Stimulated activated CD4-positive, alpha-beta T cell treated with anti-CD3 and anti-CD28 coated beads, Interleukin-4, amount 100 ng/mL, for 24 hours (primary cell): ENCODE measurements at places on chromosomes 3 and 15.
A peak's percentile ranks its signal among the peaks of the same experiment; 100 is the strongest.

- peak; percentile 53 for DNase-seq
Measured at GRCh38 chr15:43225201-43225949, 4.6 kb upstream of the EPB42 start.

DNA sequence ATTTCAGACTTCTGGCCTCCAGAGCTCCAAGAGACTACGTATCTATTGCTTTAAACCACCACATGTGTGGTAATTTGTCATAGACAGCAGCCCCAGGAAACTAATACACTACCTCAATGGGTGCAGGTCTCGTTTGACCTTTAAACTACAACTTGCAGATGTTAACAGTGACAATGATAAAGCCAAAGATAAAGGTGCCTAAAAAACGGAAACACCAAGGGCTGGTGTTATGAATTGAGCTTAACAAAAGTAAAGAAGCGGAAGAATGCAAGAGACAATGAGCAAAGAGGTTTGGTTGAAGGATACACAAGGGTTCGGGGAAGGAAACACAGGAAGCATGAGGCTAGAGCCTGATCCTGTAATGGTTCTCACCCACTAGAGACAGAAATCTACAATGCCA lies 50.8 kb downstream of the RFTN1 start:
- no peak for DNase-seq

GRCh38 chr3:55297245-55297644 lies 189.9 kb downstream of the WNT5A start:
- DNase-seq: no peak

DNA sequence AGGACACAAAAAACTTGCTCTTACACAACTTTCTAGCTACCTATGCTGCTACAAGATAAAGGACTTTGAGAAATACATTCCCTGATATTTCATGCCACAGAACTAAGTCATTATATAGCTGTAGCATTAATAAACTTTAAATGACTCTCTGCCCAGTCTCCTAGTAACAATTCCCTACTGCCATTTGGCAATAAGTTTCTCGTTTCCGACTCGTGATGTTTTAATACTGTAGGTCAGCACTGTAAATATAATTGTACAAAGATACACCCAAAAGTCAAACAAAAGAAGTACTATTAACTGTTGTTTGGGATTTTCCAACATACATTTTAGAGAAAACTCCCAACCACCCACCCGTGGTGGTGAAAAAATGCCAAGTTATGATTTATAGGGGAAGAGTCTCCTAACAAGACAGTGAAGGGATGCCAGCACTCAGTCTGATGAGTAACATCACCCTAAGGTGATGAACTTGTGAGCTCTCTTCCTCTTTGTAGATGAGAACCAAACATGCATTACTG lies 132.2 kb downstream of the DUT start:
- no peak for DNase-seq

DNA sequence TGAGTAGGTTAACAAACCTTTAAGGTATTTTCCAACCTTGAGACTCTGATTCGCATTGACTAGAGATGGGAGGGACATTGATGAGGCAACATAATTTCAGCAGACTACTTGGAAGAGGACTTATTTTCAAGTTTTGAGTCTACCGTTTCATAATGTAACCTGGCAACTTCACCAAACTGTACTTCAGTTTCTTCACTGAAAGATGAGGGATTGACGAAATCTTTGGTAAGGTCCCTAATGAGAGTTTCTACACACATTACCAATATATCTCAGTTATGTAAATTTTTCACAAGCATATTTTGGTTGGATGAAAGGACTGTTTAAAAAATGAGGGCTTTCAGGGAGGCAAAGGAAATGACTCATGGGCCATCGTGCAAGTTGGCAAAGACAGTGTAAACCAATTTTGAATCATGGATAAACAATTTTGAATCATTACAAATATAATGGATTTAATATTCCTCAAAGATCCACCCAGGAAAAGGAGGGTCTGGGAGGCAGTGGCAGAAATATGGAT lies 28.7 kb upstream of the SEMA6D start:
- DNase-seq: no peak

DNA sequence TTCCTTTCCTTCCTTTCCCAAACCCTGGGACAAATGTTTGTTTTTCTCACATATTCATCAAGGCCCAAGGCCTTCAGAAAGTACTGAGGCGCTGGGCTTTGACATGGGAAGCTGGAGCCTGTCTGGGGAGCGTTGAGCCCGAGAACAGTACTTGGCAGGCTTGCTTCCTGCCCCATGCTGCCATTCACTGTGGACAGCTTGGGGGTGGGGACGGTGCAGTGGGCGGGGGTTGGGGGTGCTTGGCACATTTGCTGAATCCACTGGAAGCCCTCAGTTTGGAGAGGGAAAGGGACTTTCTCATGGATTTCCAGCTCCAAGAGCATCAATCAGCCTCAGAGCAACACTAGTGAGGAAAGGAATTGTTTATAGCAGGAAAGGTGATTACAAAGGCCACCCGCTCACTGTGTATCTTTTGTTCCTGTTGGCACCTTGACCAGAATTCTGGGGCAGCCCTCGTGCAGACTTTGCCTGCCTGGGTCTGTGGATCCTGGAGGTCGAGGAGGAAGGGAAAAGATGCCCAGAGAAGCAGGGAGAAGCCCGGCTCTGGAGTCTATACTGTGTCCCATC lies 199.8 kb upstream of the RGMA start:
- no peak for DNase-seq

DNA sequence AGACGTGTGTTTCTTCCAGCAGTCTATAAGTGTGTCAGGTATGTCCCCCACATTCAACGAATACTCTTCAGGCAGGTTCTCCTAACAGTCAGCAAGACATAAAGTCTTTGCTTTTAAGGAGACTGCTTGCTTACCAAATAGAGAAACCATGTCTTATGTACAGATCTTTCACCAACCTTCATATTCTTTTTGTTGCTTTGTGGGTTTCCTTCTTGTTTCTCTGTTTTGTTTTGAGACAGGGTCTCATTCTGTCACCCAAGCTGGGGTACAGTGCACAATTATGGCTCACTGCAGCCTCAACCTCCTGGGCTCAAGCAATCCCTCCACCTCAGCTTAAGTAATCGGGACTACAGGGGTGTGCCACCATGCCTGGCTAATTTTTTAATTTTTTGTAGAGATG lies 14.3 kb downstream of the DYNC1LI1 start:
- DNase-seq: no peak

GRCh38 chr3:109241459-109242186 lies 74.7 kb downstream of the DPPA2 start:
- no peak for DNase-seq

DNA sequence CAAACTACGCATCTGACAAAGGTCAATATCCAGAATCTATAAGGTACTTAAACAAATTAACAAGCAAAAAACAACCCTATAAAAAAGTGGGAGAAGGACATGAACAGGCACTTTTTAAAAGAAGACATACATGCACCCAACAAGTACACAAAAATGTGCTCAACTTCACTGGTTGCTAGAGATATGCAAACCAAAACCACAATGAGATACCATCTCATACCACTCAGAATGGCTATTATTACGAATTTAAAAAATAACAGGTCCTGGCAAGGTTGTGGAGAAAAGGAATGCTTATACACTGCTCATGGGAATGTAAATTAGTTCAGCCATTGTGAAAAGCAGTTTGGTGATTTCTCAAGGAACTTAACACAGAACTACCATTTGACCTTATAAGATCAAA lies 175.6 kb upstream of the MLF1 start:
- DNase-seq: no peak

GRCh38 chr3:50624634-50625033 lies 7.7 kb downstream of the MAPKAPK3 start:
- DNase-seq: no peak

- no peak for DNase-seq
Measured at GRCh38 chr3:16411441-16411840, 102.1 kb downstream of the RFTN1 start.

DNA sequence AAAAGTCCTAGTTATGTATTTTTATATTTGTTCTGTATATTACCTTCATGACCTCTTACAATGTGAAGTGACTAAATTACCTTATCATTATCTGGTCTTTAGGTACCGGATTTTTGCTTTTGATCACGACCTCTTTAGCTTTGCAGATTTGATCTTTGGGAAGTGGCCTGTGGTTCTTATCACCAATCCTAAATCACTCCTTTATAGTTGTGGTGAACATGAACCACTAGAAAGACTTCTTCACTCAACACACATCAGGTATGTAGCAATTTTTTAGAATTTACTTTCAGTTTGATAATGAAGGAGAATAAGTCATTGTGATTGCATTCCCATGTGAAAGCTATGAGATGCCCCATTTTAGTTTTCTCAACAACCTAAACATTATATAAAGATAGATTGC lies 18.3 kb downstream of the TMEM62 start:
- DNase-seq: no peak

- no peak for DNase-seq
Measured at GRCh38 chr15:91807122-91807521, 46.4 kb upstream of the SLCO3A1 start.

GRCh38 chr3:157920822-157921700 lies 185.2 kb downstream of the SHOX2 start:
- DNase-seq: no peak

DNA sequence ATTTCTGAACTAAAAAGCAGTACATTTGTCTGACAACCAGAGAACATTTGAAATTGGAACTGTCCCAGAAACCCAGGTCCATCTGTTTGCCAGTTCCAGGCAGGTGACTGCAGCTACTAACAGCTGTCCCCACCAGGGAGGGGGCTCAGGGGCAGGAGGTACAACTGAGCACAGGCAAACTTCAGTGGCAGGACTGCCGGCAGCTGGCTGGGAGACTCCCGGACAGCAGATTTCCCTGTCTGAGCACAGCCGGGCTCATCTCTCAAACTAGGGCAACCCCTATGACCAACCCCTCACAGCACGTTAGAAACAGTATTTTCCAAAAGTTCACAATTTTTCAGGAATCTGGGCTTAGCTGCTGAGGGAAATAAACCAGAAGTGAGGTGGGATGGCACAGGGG lies 88.8 kb downstream of the MEGF11 start:
- no peak for DNase-seq

- DNase-seq: no peak
Measured at GRCh38 chr3:180646187-180646790, 33.0 kb downstream of the CCDC39 start.

GRCh38 chr15:51621155-51621765 lies 1.3 kb downstream of the DMXL2 start:
- DNase-seq: no peak

GRCh38 chr15:82231233-82231632 lies 31.3 kb downstream of the EFL1 start:
- no peak for DNase-seq

DNA sequence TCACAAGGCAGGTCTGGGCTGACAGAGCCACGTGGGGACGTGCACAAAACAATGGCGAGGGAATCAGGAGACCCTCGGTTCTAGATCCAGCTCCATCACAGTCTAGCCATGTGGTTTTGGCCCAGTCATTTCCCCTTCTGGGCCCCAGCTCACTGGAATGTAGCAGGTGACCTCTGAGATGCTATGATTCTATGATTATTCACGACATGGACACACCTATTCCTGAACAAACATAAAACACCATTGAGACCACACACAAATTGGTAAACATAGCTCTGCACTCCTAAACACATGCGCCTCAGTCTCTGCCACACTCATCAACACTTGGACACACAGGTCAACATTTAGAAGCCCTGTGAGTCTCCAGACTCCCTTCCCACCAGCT lies 9.0 kb downstream of the IGDCC4 start:
- DNase-seq: no peak

DNA sequence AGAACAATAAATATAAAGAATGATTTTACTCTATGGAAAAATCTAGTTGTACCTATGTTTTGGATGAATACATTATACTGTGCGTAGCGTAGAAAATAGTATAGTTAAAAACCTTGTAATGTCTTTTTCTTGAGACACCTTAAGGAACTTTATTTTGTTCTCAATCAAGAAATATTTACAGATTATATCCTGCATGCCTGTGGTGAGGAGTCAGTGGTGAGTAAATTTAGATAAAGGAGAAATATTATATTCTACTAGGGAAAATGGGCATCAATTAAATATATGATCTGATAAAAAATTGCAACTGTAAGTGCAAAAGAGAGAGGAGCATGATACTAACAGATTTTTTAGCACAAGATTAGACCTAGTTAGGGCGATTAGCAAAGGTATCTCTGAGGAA lies 157.7 kb downstream of the RBMS3 start:
- DNase-seq: no peak

DNA sequence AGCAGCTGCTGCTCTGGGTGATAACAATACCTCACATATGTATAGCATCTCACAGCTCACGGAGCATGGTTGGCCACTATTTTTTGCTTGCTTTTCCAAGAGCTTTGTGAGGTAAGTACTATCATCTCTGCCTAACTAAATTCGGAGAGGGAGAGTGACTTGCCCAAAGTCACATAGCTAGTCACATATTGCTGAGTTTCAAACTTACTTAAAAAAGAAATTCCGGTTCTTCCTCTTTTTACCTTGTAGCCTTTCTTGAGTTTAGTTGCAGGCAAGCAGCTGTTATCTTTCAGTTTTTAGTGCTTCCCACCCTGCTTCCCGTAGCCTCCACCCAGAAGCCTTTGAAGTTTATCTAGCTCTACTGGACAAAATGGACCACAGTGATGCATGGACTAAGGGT lies 309.2 kb downstream of the PDCD6IP start:
- DNase-seq: no peak

DNA sequence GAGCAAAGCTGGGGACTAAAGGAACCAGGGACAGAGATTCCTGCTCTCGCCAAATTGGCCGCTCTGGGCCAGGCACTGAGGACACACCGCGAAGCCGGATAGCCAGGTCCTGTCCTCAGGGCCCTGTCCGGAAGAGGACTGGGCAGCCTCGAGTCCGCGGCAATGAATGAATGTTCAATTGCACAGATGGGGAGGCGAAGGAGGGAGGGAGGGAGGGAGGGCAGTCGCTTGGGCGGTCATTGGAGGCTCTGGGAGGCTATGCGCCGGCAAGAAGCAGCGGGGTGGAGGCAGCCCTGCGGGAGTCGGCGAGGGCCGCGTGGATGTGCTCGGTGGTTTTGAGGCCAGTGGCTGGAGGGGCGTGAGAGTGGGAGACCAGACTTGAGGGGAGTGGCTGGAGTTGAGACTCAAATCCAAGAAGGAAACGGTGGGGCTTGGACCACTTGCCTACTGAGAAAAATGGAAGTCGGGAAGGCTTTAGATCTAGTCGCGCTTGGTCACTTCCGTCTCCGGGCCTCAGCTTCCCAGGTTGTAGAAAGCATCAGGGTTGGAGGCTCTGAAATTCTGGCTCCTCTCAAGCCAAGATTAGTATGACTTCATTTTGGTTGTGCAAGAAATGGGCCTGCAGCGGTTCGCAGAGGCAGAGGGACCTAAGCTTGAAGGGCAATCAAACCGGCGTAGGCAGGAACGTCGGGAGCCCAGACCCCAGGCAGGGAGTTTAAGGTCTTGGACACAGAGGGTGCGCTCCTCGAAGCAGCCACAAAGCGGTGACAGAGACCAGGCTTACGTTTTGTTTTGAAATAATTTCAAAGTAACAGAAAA lies 21.1 kb upstream of the PLXND1 start:
- DNase-seq: peak; percentile 70

DNA sequence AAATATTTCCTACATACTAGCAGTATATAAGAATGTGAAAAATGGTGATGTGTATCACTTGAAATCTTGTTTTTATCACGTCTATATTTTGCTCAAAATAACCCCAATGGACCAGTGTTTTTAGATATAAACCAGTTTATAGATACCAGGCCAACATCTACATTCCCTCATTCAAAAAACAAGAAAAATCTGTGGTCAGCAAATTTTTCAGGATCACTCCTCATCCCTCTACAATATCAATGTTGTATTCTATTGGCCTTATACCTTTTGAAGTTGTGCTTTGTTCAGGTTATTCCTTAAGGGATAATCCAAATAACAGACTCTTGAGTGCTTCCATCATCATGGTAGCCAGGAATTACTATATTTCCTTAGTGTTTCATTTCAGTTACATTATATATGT lies 332.9 kb upstream of the ARRDC4 start:
- DNase-seq: no peak

- no peak for DNase-seq
Measured at GRCh38 chr3:69241769-69242168, 119.4 kb upstream of the LMOD3 start.
